ENCODE measurements at places on chromosomes 2 and 18.

- no peak for DNase-seq
Measured at GRCh38 chr2:175175896-175176295, 5.6 kb downstream of the ATP5MC3 start.

DNA sequence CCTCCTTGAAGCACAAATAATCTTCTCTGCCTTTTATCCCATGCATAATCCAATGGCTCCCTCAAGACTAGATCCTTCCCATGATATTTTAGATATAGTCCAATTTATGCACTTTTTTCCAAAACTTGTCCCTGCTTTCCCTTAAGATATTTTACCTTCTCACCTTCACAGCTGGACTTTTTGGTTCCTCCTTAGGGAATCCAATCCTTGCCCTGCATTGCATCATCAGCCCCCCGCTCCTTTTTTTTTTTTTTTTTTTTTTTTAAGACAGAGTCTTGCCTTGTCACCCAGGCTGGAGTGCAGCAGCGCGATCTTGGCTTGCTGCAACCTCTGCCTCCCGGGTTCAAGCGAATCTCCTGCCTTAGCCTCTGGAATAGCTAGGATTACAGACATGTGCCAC lies 250.6 kb downstream of the DOK6 start:
- DNase-seq = no peak

- peak; percentile 78 for DNase-seq
Measured at GRCh38 chr2:62505750-62506420, at the start of gene TMEM17. TMEM17 (minus strand) TSS chr2:62506195; CDS start chr2:62506129, 66 bp downstream.

- DNase-seq = no peak
Measured at GRCh38 chr2:68045342-68045741, 17.5 kb downstream of the C1D start.

DNA sequence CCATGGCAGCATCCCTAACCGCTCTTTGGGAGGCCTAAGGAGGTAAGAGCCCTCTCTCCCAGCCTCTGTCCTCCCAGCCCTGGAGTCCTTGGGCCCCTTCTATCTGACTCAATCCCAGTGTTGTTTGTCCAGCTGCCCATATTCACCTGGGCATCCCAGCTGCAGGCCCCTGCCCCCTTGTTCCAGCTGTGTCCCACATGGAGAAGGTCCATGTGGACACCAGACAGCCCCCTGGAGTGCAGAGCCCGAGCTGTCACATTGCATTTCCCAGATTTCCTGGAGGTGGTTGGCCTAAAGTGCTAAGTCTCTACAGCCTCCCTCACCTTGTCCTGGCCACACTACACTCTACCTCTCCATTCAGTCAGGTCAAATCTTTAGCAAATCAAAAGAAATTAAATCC lies 42.5 kb downstream of the PSD4 start:
- no peak for DNase-seq

GRCh38 chr2:68877079-68877772 lies 6.0 kb upstream of the BMP10 start:
- no peak for DNase-seq

DNA sequence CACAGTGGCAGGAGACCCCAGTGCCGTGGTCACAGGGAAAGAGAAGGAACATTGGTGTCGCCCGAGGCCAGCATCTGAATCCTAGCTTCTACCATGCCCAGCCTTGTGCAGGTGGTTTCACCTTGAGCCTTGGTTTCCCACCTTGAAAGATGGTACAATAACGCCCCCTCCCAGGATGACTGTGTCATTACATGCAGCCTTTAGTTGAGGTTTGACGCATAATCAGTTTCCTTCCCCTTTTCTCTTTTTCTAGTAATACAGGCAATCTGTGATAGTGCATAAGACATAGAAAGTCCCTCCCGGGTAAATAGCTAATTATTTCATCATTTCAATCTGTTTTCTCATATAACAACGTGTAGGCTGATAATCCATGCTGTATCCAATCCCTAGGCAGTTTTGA lies 29.8 kb upstream of the ZNF407 start:
- no peak for DNase-seq

GRCh38 chr2:192236136-192236535 lies 41.4 kb upstream of the TMEFF2 start:
- no peak for DNase-seq

DNA sequence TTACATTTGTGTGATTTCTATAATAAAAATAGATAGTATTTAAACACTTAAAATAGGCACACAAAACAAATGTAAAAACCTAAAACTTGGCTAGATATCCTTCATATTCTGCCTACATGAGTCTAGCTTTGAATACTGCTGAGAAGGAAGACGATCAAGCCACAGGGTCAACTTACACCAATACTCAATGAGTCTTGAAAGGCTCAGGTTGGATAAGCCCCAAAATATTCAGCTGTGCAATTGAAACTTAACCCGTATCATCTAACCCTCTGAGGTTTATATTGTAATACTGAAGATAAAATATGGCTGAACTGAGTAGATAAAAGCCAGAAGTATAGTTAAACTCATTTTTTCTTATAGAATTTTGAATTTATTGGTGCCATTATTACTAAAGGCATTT lies 313.0 kb upstream of the NRXN1 start:
- DNase-seq = no peak

GRCh38 chr18:24157855-24158254 lies 19.0 kb downstream of the CABYR start:
- DNase-seq = no peak

GRCh38 chr18:3219631-3220335 lies at the start of gene MYOM1:
MYOM1 (minus strand) TSS chr18:3219968; CDS start chr18:3215223, 4,745 bp downstream.
- no peak for DNase-seq

- DNase-seq = no peak
Measured at GRCh38 chr18:61236356-61237057, 96.7 kb upstream of the CDH20 start.

DNA sequence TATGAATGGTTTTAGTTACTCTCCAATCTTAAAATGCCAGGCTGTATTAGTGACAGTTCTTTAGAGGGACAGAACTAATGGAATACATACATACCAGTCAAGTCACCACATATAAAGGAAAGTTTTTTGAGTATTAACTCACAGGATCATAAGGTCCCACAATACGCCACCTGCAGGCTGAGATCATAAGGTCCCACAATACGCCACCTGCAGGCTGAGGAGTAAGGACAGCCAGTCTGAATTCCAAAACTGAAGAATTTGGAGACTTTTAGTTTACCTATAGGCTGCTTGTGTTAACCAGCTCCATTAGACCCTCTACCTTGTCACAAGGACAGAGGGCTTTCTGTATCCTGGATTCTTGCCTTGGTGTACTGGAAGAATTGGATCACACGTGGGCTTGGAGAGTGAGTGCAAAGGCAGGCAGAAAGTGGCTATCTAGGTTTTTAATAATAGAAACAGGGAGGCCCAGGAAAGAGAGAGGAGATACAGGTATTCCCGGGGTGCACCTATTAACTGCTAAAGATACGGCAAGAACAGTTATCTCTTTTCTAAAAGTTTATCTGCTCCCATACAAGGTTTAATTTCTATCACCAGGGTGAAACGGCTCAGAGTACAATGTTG lies 234.9 kb upstream of the CYRIA start:
- DNase-seq = peak; percentile 17

DNA sequence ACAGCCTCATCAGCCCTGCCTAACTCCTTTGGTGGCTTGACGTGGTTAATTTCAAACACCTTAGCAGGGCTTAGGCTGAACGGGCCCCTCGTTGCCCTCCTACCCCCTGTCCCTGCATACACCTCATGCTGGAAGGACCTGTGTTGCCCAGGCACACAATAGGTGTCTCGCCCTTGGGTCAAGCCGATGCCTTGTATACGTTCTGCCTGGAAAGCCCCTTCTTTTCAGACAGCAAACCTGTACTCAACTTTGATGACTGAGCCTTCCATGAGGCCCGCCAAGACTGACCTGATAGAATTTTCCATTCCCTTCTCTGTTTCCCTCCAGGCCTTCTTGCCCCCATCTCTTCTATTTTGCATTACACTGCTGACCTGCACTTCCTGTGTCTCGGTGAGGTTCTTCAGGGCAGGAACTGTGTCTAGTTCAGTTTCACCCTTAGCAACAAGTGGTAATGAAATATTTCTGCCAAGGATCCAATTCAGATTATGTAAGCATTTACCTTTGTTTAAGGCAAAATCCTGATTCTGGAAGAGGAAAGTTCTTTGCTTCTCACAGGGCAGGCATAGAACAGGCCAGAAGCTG lies 7.9 kb downstream of the GREB1 start:
- no peak for DNase-seq

DNA sequence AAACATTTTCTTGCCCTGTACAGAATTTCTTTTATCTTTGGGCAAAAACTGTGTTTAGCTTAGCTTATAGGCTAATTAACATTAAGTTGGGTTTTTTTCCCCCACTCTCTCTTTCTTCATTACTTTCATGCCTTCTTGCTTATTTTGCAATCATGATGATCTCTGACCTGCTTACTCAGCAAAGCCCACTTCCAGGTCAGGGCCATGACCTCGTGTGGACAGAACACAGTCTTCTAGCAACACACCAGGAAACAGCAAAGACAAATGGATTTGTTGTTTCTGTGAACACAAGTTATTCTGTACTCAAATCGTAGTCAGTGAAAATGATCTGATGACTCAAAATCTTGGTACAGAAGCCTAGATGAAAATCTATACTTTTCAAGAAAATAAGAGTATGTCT lies 60.7 kb downstream of the SPATS2L start:
- DNase-seq = no peak

All from iPS DF 19.7 (cell line).